ENCODE measurements at places on chromosomes 7 and 10.
A peak's percentile ranks its signal among the peaks of the same experiment; 100 is the strongest.

DNA sequence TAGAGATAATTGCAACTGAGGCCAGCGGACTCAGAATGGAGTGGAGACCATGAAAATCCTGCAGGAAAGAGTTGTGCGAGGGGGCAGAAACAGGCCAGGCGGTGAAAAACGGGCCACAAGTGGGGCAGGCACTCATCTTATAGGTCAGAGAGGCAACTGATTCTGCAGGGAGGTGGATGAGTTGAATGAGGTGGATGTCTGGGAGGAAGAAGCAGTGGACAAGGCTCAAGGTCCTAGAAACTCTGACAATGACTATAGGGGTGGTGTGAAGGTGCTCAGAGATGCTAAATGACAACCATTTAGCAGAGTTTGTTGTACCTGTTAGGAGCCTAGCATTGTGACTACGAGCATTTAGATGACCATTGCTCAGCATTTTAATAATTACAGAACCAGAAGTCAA, 33.6 kb downstream of the MBL2 start:
- no peak for DNase-seq

DNA sequence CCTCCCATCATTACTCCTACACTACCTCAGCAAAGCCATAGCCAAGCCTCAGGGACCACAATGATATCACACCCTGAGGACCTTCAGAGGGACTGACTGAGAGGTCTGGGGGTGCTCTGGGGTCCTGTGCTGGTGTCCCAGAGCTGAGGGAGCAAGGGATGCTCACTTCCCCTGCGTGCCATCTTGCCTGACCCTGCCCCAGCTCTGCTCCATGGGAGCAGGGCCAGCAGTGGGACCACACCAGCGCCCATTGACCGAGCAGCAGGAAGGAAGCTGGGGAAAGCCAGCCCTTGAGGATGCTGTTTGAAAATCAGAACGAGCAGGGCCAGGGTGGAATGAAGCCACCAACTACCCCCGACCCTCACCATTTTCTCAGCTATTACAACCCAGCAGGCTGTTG, 103.0 kb downstream of the PARP12 start:
- no peak for DNase-seq

DNA sequence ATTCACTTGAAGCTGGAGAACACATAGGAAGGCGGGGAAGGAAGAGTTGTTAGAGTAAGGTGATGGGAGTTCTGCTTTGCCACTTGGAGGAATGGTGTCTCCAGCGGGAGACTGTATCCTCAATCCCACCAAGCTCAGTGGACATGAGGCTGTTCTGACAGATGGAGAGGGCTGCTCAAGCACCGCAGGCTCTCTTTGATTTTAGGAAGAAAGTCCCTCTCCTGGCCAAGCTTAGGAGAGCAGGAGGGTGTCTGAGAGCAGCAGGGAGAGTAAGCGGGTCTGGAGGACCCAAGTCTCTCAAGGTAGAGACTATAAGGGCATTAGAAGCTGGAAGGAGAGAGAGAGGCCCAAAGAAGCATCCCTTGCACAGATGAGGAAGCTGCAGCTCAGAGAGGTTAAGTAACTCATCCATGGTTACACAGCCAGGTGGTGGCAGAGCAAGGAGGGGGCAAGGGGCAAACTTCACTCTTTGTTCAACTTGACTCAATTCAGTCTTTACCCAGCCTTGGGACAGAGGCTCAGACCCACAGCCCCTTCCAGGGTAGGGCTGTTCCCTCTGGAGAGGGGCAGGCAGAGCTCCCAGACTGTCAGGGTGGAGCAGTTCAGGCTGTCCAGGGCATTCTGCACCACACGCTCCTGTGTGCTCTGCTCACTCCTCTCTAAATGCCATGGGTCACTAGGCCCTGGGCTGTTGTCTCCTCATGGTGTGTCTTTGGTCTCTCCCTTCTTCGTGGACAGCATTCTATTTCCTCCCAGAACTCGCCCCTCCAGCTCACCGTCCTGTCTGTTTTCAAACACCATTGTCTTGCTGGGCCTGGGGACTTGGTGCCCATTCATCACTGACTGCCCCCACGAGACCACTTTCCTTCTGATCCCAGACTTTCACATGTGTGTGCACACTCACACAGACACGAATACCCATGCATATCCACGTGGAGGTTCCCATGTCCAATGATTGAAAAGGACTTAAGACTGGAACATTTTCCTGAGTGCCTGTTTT, 8.9 kb downstream of the CHAT start:
- DNase-seq = peak; percentile 28

- DNase-seq = no peak
These were observed 44.4 kb downstream of the AMZ1 start for GRCh38 chr7:2732388-2732787.

DNA sequence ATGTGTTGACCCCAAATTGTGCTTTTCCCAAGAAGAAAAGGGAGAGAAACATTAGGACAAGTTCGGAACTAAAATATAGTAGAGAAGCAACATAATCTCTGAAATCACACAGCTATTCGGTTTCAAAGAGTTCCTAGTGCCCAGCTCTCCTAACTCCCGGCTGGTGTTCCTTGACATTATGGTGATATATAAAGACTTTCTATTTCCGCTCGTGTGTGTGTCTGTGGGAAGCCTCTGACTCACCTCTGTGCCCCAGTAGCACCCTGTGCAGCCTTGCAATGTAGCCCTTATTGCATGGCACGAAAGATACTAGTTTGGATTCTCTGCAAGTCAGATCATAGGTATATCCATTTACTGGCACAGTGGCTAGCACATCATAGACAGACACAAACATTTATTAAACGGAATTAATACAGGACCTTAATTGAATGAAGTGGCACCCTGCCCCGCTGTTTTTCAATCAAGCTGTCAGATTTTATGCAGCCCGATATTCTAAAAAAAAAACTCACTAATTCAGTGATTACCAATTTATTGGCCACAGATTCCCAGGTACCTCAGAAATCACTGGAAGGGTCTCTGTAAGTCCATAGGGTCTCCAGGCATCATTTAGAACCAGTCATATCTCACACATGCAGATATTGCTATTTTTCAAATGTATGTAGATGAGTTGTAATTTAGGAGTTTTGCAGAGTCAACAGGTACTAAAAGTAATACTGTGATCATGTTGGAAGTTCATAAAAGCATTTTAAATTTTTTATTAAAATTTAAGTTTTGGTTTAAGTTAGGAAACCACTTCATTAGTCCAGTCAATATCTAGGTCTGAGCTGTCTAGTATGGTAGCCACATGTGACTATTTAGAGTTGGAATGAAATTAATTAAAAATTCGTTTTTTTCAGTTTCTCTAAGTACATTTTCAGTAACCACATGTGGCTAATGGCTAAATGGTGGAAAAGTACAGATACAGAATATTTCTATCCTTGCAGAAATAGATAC, 43.3 kb downstream of the SFTPD start:
- no peak for DNase-seq

DNA sequence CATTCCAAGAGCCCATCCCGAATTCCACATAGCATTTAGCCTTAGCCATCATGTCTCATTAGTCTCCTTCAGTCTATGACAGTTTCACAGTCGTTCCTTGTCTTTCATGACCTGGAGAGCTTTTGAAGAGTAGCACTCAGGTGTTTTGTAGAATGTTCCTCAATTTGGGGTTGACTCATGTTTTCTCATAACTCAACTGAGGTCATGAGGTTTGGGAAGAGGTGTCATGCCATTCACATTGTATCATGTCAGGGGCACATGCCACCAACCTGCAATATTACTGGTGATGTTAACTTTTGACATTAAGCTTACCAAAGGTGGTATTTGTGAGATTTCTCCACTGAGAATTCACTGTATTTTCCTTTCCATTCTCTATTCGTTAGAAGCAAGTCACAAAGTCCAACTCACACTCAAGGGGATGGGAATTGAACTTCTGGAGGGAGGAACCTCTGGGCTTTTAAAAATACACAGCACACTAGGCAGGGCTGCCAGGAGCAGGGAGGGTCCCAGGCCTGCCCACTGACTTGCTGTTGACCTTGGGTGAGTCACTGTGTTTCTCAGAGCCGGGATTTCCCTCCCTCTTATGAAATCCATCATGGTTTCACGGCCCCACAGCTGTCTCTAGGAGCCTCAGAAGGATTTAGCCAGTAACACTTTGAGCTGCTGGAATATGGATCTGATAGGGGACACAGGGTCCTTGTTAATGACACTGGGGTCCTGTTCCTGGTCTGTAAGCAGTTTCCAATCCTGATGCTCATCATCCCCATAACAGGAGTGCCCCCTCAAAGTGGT, 74.4 kb upstream of the TCF7L2 start:
- DNase-seq = no peak

DNA sequence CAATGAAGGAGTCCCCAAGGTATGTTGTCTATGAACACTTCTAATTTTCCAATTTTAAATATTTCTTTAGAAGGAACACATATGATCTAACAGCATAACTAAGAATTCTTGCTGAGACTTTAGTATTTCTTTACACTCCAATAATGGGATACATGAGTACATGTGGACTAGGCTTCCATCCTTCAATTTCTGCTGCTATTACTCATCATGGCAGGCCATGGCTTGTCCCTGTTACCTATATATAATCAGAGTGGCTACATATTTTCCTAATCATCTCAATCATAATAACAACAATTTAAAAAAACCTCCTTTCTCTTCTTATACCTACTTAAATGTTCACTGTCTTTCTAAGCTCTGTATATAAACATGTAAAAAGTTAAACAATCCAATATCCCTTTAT, 60.3 kb upstream of the TAC1 start:
- no peak for DNase-seq

- DNase-seq = no peak
These were observed 109.9 kb downstream of the REEP3 start for GRCh38 chr10:63630931-63631680.

GRCh38 chr7:16650266-16650665, 4.3 kb downstream of the BZW2 start:
- DNase-seq = no peak

DNA sequence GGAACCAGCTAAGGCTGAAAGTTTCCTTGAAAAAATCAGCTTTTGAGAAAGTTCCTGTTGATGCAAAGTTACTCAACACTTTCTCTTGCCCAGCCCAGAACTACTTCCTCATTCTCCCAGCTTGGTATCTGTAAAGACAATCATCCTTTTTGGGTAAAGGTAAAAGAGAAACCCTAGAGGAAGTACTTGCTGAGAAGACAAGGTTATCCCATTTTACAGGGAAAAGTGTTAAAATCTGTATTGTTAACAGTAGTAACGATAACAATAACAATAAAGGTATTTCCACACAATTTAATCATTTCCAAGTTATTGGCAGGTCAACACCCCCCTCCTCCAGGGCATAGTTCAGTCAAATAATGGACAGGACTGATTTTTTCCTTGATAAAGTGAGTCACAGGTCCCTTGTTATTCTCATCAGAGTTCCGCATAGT, 2.4 kb downstream of the ALOX5 start:
- no peak for DNase-seq

- DNase-seq = no peak
These were observed 268.0 kb upstream of the SEMA3D start for GRCh38 chr7:85454904-85455303.

DNA sequence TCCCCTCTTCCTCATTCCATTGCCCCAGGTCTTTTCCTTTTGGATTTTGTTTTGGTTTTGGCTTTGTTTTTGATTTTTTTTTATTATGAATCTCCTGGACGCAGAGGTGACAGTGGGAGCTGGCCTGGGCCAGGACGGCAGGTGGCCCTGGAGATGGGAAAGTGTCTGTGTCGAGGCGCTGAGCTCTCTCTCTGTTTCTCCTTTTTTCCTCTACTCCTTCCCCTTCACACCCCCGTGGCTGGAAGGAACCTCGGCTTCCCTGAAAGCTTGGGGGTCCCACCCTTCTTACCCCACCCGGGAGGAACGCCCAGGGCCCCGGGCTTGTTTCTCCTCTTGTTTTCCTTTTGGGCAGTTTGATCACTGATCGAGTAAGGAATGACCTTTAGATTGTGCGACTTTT, 13.2 kb downstream of the TRIM8 start:
- no peak for DNase-seq

DNA sequence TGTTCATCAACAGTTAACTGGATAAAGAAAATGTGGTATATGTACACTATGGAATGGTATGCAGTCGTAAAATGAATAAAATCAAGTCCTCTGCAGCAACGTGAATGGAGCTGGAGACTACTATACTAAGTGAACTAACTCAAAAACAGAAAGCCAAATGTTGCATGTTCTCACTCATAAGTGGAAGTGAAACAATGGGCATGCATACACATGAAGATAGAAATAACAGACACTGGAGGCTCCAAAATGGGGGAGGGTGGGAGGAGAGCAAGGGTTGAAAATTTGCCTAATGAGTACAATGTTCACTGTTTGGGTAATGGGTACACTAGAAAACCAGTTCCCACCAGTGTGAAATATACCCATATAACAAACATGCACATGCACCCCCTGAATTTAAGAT, 179.5 kb downstream of the ZWINT start:
- no peak for DNase-seq

DNA sequence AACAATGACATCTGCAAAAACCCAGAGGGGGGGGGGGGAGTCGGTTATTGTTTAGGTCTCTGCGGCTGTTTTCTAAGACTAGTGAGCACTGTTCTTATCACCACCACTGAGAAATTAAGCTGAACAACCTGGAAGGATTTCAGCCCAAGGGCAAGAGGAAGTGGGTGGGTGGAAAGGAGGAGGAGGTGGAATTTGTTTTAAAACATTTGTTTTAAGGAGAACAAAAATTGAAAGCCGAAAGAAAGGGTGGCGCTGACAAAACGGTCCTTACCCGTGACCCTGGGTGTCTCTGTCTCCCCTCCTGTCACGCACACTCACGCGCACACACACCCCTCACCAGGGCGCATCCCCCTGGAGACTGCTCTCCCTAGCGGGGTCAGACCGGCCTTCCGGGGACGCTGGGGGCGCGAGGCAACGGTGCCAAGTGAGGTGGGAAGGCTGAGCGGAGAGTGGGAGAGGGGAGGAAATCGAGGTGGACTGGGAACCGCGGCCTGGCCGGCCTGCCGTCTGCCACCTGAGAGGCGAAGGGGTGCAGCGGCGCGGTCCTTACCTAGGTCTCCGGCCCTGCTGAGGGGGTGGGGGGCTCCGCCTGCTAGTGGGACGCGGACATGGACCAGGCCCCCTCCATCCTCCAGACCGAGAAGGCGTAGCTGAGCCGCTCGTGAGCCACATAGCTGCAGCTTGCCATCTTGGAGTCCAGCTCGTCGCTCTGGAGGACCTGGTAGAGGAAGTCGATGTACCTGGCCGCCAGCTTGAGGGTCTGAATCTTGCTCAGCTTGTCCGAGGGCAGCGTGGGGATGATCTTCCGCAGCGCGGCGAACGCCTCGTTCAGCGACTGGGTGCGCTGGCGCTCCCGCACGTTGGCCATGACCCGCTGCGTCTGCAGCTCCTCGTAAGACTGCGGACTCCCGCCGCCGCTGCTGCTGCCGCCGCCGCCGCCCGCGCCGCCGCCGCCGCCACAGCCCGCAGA, 1.0 kb downstream of the TWIST1 start:
- DNase-seq = peak; percentile 67

- no peak for DNase-seq
These were observed 278.6 kb downstream of the SEMA3D start for GRCh38 chr7:84908196-84908793.

Data from right forelimb (tissue), 1 donor.